ENCODE measurements at places on chromosomes 1 and 21.
A peak's percentile ranks its signal among the peaks of the same experiment; 100 is the strongest.

GRCh38 chr1:198662821-198663220 is 24.0 kb downstream of the PTPRC start:
- H3K4me3 ChIP-seq = no peak overlapping the region
- no peaks in the 10 kb centered on the region for H3K36me3 ChIP-seq

DNA sequence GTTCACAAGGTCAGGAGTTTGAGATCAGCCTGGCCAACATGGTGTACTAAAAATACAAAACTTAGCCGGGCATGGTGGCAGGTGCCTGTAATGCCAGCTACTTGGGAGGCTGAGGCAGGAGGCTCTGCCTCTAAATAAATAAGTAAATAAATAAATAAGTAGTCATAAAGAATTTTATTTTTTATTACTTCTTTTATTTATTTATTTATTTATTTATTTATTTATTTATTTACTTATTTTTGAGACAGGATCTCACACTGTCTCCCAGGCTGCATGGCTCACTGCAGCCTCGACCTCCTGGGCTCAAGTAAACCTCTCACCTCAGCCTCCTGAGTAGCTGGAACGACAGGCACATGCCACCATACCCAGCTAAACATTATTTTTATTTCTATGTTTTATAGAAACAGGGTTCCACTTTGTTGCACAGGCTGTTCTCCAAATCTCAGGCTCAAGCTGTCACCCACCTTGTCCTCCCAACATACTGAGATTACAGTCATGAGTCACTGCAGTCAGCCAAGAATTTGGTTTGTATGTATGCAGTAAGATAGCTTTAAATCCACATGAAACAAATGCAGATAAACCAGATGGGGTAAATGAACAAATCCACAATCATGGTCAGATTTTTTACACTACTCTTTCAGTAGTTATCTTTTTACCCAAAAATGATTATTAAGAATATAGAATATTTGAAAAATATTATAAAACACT is 523.3 kb upstream of the RGS18 start:
- no peak for DNase-seq
- H3K27me3 ChIP-seq = no peaks in the 10 kb centered on the region

DNA sequence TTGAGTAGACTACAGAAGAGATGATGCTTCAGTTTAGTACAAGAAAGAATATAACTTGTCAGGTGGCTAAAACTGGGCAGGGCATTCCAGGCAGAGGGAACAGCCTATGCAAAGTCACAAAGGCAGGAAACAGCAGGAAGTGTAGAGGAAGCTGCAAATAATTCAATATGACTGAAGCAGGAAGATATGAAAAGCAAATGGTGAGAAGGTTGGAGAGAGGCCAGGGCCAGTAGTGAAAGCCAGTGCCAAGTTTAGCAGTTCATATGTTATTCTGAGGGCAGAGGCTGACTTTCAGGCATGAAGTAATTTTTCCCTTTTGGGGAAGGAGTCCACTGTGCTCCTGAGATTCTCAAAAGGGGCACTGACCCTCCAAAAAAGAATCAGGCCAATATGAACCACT is 8.0 kb upstream of the YBX1 start:
- H3K4me1 ChIP-seq = no peaks in the 10 kb centered on the region
- H3K27me3 ChIP-seq = no peaks in the 10 kb centered on the region
- H3K4me3 ChIP-seq = no peak overlapping the region
- no peak for DNase-seq
- peaks cover 35% of the 10 kb centered on the region for H3K36me3 ChIP-seq

DNA sequence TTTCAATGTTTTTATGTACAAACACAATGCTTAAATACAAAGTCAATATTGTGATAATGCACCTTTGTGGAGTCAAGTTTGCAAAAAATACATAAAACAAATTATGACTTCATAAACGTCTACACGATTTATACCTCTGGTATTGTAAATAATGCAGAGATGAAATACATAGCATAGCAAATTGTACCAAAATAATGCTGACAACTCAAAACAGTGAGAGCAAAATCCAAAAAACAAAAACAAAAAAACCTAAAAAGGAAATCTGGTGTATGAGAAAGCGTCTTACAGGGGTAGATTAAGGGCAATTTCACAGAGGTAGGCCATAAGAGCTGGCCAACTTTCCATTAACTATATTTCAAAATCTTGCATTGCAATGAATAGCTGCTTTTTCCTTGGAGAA is 161.5 kb upstream of the LRRC7 start:
- H3K36me3 ChIP-seq = no peaks in the 10 kb centered on the region
- no peaks in the 10 kb centered on the region for H3K4me1 ChIP-seq
- no peak for DNase-seq
- no peak overlapping the region for H3K27ac ChIP-seq
- no peaks in the 10 kb centered on the region for H3K27me3 ChIP-seq

- no peak overlapping the region for H3K27ac ChIP-seq
- H3K27me3 ChIP-seq = no peaks in the 10 kb centered on the region
- H3K4me1 ChIP-seq = peaks cover 2% of the 10 kb centered on the region
- no peak overlapping the region for H3K4me3 ChIP-seq
Measured at GRCh38 chr1:16050328-16050727, 6.7 kb downstream of the CLCNKB start.

- no peaks in the 10 kb centered on the region for H3K4me1 ChIP-seq
- no peak overlapping the region for H3K4me3 ChIP-seq
- no peak overlapping the region for H3K27ac ChIP-seq
- H3K27me3 ChIP-seq = no peaks in the 10 kb centered on the region
- H3K36me3 ChIP-seq = peaks cover 9% of the 10 kb centered on the region
- no peak for DNase-seq
Measured at GRCh38 chr1:159641221-159641620, 53.6 kb downstream of the APCS start.

GRCh38 chr1:167197692-167198091 is 23.0 kb upstream of the POU2F1 start:
- H3K27me3 ChIP-seq = no peaks in the 10 kb centered on the region
- 0 out of 2 replicates have a peak, but pooled peaks cover 2% of the 10 kb centered on the region for H3K4me1 ChIP-seq
- no peak for DNase-seq
- H3K27ac ChIP-seq = no peak overlapping the region

DNA sequence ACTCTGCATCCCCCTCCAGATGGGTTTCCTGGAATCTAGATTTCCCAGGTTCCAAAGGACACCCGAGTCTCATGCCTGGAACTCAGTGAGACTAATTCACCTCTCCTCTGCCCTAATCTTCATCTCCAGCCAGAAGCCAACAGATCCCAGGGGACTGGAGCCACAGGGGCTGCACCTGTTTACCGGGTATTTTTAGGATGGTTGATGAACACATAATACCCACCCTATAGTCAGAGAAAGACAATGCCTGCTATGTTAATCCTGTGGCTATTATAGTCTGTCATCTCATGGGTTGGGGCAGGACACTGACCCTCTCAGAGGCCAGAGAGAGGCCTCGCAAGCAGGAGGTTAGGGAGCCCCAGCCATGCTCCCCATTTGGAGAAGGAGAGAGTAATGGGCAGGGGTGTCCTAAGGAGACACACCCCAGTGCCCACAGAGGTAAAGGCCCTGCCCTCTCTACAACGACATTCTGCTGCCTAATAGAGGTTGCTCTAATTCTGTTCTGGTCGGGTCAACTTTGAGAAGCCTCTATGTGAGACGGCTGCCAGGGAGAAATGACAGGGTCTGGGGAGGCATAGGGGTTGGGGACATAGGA is 1.0 kb upstream of the TNNI1 start:
- H3K27me3 ChIP-seq = no peaks in the 10 kb centered on the region
- no peak overlapping the region for H3K27ac ChIP-seq
- H3K4me1 ChIP-seq = no peaks in the 10 kb centered on the region
- no peak overlapping the region for H3K4me3 ChIP-seq
- no peak for DNase-seq

- DNase-seq = no peak
- H3K36me3 ChIP-seq = no peaks in the 10 kb centered on the region
- H3K4me1 ChIP-seq = no peaks in the 10 kb centered on the region
- H3K4me3 ChIP-seq = no peak overlapping the region
Measured at GRCh38 chr1:169689395-169689794, 22.0 kb downstream of the SELL start.

- no peak overlapping the region for H3K27ac ChIP-seq
- H3K4me3 ChIP-seq = no peak overlapping the region
- H3K36me3 ChIP-seq = no peaks in the 10 kb centered on the region
- H3K4me1 ChIP-seq = no peaks in the 10 kb centered on the region
Measured at GRCh38 chr1:66182551-66183178, 351.3 kb upstream of the SGIP1 start.

DNA sequence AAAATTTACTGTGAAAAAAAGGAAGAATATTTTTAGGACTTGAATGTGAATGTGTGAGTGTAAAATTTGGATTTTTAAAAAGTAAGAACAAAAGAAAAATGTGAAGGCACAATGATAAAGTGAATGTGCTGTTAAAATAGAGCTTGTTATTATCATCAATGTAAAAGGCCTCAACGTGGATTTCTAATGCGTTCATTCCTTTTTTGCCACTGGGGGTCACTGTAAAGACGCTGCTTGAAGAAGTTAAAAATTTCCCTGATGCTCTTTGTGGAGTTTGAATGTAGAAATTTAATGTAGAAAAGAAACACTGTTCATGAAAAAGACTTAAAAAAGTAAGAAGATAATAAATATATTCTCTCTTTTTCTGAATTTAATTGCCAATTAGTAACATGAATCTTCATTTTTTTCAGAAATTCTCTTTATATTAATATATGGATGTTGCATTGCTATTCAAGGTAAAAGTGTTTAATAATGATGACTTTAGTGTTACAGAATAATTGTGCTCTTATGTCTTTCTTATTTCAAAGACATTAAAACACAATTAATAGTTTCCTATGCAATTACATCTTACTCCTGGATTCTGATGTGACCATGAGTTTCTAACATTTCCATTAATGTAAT is 161.5 kb downstream of the DNM3 start:
- no peaks in the 10 kb centered on the region for H3K27me3 ChIP-seq
- H3K4me1 ChIP-seq = no peaks in the 10 kb centered on the region
- H3K27ac ChIP-seq = no peak overlapping the region
- H3K4me3 ChIP-seq = no peak overlapping the region
- H3K36me3 ChIP-seq = no peaks in the 10 kb centered on the region

DNA sequence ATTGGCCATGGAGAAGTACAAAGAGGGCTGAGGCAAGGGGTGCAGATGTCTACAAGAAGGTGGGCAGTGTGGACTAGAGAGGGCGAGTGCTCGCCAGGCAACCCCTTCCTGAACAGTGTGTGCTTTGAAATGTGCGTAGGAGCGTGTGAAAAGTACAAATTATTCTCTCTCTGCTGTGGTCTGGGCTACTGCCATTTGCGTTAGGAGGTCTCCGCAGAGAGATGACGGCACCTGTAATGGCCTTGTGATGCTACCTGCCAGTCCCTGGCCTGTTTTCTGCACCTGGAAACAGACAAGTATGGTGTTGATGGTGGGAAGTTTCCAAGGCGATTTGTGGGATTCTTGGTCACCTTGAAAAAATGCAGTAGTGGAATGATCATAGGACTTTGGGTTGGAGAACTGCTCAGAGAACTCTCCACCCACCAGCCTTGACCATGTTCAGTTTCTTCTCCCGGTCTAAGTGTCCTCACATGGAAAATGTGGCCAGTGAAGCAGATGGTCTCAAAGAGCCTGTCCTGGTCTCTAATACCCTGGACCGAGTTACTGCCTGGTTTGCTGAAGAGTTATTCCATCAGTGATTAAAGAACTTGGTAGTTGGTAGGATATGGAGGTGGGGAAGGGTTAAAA is 74.5 kb downstream of the MRPS6 start:
- H3K36me3 ChIP-seq = peaks cover 51% of the 10 kb centered on the region
- H3K27me3 ChIP-seq = no peaks in the 10 kb centered on the region
- no peak for DNase-seq
- H3K27ac ChIP-seq = no peak overlapping the region

DNA sequence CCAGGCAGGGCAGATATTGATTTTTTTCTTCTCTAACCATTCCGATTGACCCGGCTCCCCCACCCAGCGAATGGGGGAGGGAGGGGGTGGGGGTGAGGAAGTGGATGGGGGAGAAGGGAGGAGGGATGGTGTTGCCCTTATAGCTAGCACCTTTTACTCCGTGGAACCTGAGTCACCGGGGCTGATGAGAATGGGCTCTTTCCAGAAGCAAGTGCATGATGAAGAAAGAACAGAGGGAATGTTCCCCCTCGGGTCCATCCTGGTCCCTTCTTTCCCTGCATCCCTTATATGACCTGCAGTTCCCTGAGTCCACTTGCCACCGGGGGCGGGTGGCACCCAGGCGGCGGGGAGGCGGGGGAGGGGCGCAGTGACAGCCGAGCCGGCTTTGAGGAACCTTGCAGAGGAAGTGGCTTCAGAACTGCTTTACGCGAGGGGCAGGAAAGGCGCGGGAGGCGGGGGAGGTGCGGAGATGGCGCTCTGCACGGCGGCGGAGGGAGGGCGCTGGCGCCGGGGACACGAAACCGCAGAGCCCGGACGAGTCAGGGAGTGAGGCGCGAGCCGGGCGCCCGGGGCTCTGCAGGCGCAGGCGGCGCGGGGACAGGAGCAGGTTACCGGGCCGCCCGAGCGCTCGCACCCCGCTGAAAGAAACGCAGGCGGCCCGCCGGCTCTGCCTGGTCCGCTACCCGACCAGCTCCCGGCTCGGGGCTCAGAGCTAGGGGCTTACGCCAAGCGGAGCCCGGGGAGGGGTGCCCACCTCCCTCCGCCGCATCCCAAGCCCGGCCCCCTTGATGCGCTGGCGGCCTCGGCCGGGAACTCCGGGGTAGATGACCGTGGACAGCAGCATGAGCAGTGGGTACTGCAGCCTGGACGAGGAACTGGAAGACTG is 49.7 kb downstream of the RASSF5 start:
- peak overlapping the region; percentile 81 for H3K4me3 ChIP-seq
- no peak overlapping the region for H3K27ac ChIP-seq
- peaks cover 6% of the 10 kb centered on the region for H3K27me3 ChIP-seq
- no peaks in the 10 kb centered on the region for H3K36me3 ChIP-seq
- H3K4me1 ChIP-seq = no peaks in the 10 kb centered on the region
- DNase-seq = peak; percentile 70

DNA sequence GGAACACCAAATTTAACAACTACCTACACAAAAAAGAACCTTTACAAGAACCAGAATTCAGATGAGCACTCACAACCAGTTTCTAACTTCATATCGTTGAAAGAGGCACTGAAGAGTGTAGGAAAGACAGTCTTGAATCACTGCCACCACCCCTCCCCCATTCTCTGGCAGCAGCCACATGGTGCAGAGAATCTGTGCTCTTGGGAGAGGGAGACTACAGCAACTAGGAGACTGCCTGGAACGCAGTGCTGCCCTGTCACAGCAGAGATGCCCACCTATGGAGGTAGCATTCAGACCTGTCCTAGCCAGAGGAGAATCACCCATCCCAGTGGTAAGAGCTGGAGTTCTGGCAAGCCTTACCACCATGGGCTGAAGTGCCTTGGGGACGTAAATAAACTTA is 7.3 kb downstream of the CCN1 start:
- peaks cover 9% of the 10 kb centered on the region for H3K36me3 ChIP-seq
- H3K27ac ChIP-seq = no peak overlapping the region
- DNase-seq = peak; percentile 39
- H3K4me3 ChIP-seq = no peak overlapping the region
- H3K27me3 ChIP-seq = no peaks in the 10 kb centered on the region

DNA sequence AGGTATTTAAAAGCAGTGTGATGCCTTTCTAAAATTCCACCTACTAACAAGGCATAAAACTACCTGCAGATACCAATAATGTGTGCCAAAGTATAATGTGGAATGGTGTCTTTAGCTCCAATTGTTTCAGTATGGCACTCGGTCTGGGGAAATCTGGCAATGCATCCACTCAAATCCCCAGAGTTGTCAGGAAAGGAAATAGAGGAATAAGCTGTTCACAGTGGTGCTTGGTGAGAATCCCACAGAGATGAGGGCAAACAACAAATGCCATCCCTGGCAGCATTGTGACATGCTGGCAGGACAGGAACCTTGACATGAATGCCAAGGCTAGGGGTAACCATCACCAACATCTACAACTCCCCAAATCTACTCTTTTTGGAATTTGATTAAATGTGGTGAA is 240.7 kb downstream of the BARHL2 start:
- H3K27ac ChIP-seq = no peak overlapping the region
- no peaks in the 10 kb centered on the region for H3K36me3 ChIP-seq
- no peak for DNase-seq

All from H9 (cell line).